ENCODE measurements at places on chromosomes 7 and 10. TPM values are rescaled to one million over a fixed set of nuclear protein-coding genes. Genes with fewer than 3 reads are reported as not detected.

GPR26 gene
- polyA plus RNA-seq: not detected

LIPM gene
- 0.04 TPM for polyA plus RNA-seq

PLEKHS1 gene
- polyA plus RNA-seq: not detected

MRLN gene
- polyA plus RNA-seq: not detected

PLPP4 gene
- not detected for polyA plus RNA-seq

RAB19 gene
- polyA plus RNA-seq: not detected

RBM28 gene
- 19.2 TPM for polyA plus RNA-seq

PAPOLB gene
- not detected for polyA plus RNA-seq

DDX21 gene
- polyA plus RNA-seq: 48.8 TPM

BICC1 gene
- 20.8 TPM for polyA plus RNA-seq

TMEM139 gene
- 0.56 TPM for polyA plus RNA-seq

IFIT1 gene
- polyA plus RNA-seq: 5.4 TPM

BLNK gene
- 2.9 TPM for polyA plus RNA-seq

IDI2 gene
- polyA plus RNA-seq: not detected

STAG3 gene
- polyA plus RNA-seq: not detected
